Stimulated activated CD8-positive, alpha-beta memory T cell treated with anti-CD3 and anti-CD28 coated beads, Interleukin-4, amount 100 ng/mL, for 4 hours (primary cell): ENCODE measurements at places on chromosomes 5 and 9.

GRCh38 chr5:125258615-125259014 lies 512.2 kb upstream of the ZNF608 start:
- DNase-seq: no peak

- no peak for DNase-seq
Observed at GRCh38 chr5:145912019-145912418, 24.4 kb upstream of the SH3RF2 start.

DNA sequence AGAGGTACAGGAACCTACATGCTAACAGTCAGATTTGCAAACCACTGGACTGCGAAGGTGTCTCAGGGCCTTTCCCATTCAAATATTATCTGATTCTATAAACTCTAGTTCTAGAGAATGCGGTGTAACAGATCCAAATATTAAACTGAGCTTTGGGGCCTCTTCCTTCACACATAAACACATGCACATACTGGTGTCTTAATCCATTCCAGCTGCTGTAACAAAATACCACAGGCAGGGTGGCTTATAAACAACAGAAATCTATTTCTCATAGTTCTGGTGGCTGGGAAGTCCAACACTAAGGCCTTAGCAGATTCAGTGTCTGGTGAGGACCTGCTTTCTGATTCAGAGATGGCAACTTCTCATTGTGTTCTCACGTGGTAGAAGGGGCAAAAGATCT lies 30.2 kb downstream of the RETREG1 start:
- DNase-seq: no peak

- DNase-seq: no peak
Observed at GRCh38 chr9:76827296-76828080, 63.2 kb downstream of the PCA3 start.

GRCh38 chr5:171258737-171259415 lies 50.2 kb upstream of the TLX3 start:
- no peak for DNase-seq

- no peak for DNase-seq
Observed at GRCh38 chr5:126909856-126910255, 120.5 kb downstream of the MARCHF3 start.
